NCI-H2171 (cell line): ENCODE measurements at places on chromosomes 2 and 18.

DNA sequence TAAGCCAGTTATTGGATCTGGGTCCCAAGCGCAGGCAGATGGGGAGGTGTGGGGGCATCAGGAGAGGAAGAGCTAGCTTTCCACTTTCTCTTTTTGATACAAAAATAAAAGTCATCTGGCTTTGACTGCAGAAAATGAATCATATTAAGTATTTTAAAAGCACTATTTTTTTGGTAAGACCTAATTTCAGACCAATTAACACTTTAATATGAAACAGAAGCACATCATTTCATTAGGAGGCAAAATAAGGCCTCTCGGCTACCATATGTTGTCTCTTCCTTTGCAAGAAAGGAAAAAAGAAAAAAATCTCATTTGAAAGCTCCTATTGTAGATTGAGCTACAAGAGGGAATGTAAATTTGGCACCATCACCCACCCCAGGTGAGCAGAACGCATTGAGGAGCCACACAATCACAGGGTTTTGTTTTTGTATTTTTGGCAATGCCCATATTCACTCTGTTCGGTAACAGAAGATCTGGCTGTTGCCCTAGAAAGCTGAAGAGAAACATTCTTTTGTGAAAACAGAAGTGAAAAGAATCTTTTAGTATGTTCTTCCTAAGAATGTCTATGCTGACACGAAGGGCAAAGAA lies 390.7 kb upstream of the ETAA1 start:
- no peak for DNase-seq

DNA sequence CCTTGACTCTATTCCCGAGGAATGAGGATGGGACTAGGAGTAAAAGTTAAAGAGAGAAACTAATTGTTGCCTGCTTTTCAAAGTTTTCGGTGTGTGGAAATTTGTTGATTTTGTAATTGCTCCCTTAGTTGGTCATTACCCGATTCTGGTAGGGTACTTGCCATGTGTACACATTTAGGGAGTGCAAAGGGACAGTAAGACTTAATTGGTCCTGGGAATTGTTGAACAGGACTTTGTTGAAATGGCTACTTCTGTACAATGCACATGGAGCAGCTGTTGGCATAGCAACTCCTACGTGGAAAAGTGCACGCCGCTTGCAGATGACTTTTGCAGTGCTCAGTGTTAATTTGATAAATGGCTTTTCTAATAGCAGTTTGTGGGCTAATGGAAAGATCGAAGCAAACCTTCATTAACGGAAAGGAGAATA lies 22.9 kb downstream of the EPAS1 start:
- no peak for DNase-seq

GRCh38 chr2:229748950-229749349 lies 34.6 kb upstream of the DNER start:
- no peak for DNase-seq

DNA sequence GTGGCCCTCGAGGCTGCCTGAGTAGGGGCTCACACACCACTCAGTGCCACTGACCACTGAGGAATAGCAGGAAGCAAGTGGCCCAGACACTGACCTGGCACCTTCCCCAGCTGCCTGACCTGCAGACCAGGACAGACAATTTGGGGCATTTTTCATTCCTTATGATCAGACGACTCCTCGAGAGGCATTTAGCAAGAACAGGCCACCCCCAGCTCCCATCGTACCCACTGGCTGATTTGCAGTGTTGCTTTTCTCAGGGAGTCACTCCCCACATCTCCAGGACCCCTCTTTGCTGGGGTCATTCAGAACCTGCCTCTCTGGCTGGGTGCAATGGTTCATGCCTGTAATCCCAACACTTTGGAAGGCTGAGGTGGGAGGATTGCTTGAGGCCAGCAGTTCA lies 185.7 kb downstream of the HAUS1 start:
- no peak for DNase-seq

GRCh38 chr18:9594823-9595596 lies 19.3 kb downstream of the PPP4R1 start:
- DNase-seq: no peak

- peak; percentile 36 for DNase-seq
Observed at GRCh38 chr18:6366776-6367175, 47.9 kb downstream of the L3MBTL4 start.

- DNase-seq: no peak
Observed at GRCh38 chr18:1846640-1847039, 724.7 kb downstream of the METTL4 start.

DNA sequence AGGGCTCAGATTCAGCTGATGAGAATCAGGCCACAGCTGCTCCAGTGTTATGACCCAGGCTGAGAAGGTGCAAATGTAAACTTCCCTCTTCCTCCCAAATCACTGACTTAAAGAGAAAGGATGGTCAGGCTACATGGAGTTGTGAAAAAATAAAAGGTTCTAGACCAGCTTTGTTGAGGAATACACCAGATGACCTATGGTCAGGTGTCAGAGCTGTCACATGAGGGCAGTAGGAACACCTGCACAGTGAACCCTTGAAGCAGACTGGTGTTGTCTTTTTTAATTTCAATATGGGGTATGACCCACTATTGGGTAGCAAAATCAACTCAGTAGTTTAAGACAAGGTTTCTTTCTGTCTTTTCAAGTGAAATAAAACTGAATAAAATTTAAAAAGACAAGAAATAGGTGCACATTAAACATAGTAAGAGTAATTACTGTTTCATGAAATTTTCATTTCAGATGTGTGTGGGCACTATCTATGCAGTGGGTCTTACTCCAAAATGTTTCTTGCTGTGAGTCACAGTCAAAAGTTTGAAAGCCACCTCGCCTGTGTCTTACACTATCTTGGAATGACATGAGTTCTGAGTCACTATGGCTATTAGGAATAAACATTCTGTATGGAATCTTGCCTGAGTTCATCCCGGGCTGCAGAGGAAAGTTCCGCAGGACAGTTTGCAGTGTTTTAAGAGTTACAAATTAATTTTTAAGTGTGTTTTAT lies 83.6 kb downstream of the ACVR1 start:
- no peak for DNase-seq

DNA sequence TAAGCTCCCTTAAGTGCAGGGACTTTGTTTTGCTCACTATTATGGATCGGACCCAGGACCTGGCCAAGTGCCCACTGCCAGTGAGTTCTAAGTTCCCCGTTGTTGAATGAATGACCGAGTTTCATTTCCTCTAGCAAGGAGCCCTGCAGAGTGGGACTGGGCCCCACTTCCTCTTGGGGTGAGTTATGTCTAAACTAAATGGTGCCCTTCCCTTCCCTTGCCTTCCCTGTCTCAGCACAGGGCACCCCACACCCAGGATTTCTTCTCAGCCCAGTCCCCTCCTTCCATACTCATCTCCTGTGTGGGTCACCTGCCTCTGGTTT lies 195.3 kb upstream of the HS6ST1 start:
- no peak for DNase-seq

DNA sequence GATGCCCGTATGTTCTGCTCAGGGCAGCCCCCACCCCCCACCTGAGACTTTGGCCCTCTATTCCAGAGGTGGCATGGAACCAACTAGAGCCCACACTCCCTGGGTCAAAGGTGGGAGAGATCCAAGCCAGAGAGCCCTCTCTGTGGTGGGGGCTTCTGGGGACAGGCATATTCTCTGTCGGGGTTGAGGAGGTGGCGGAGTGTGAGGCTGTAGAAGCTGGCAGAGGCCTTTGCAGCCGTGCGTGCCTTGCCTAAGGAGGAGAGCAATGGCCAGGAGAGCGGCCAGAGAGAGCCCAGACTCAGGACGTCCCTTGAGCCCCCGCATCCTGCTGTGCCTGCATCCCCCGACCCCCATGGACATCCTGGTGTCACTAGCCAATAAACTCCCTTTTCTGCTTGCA lies 79.2 kb upstream of the HPCAL1 start:
- DNase-seq: no peak
